Ureter (tissue), 1 donor: ENCODE measurements at places on chromosomes 3 and 15. TPM values are rescaled to one million over a fixed set of nuclear protein-coding genes. Genes with fewer than 3 reads are reported as not detected.

The ESYT3 gene
- 0.94 TPM for total RNA-seq

DNA sequence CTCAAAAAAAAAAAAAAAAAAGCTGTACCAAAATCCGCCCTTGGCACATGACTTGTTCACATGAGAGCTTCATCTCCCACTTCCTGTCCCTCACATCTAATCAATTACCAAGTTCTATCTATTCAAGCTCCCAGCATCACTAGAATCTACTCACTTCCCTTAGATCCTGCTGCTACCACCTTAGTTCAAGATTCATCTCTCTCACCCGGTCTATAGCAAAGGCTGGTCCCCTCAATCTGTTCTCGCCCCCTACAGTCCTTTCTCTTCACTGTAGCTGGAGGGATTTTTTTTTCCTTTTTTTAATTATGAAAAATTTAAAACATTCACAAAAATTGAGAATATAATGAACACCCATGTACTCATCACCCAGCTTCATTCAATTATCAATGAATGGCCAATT, 16.7 kb upstream of the GPR160 start:
- DNase-seq, result no peak

The WDR93 gene
- total RNA-seq, result 0.68 TPM

The SGO1 gene
- total RNA-seq, result 0.78 TPM

The LYZL4 gene
- not detected for total RNA-seq

DNA sequence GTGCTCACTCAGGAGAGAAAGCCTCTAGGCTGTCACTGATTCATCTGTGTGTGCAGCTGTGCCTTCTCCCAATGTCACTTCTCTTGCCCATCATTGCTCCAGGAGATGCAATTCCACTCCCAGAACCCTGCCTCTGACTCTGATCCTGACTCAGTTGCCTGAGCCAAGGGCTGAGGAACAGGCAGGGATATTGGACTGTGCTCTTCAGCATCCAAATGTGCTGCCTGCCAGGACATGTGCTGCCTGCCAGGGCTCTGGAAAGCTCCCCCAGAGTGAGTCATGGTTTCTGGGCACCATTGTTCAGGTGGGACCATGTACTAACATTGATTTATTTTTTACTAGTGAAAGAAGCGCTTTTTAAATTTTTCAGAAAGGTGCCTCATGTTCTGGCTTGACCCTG, 71.0 kb downstream of the TRIM42 start:
- no peak for DNase-seq

The CGNL1 gene
- total RNA-seq, result 12.6 TPM

GRCh38 chr3:79521221-79521848, 246.5 kb downstream of the ROBO1 start:
- DNase-seq, result no peak

The PLSCR2 gene
- total RNA-seq, result 2.6 TPM

GRCh38 chr3:194296454-194297263, 54.5 kb downstream of the CPN2 start:
- DNase-seq, result peak; percentile 59

- DNase-seq, result peak; percentile 62
Measured at GRCh38 chr3:16884084-16884747, 539 bp upstream of the PLCL2 start.

The HTR3E gene
- not detected for total RNA-seq

The TRIM69 gene
- 25.7 TPM for total RNA-seq

The COL8A1 gene
- 30.2 TPM for total RNA-seq

- DNase-seq, result no peak
Measured at GRCh38 chr3:32340039-32340438, 51.6 kb upstream of the CMTM7 start.

- DNase-seq, result no peak
Measured at GRCh38 chr3:51789437-51789836, 10.4 kb upstream of the IQCF6 start.
